GM23248 (cell line): ENCODE measurements at places on chromosomes 5 and 9. TPM values are rescaled to one million over a fixed set of nuclear protein-coding genes. Genes with fewer than 3 reads are reported as not detected.
A peak's percentile ranks its signal among the peaks of the same experiment; 100 is the strongest.

GRCh38 chr5:104267320-104268015, 704.9 kb upstream of the NUDT12 start:
- H3K4me3 ChIP-seq: no peak overlapping the region
- no peak for DNase-seq
- no peaks in the 10 kb centered on the region for H3K4me1 ChIP-seq
- H3K27ac ChIP-seq: no peak overlapping the region

DNA sequence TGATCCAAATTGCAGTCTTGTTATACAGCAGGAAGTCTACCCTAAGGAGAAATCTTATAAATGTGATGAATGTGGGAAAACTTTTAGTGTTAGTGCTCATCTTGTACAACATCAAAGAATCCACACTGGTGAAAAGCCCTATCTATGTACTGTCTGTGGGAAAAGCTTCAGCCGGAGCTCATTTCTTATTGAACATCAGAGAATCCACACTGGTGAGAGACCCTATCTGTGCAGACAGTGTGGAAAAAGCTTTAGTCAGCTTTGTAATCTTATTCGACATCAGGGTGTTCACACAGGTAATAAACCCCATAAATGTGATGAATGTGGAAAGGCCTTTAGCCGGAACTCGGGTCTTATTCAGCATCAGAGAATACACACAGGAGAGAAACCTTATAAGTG, 10.4 kb downstream of the ZNF189 start:
- no peaks in the 10 kb centered on the region for H3K4me1 ChIP-seq
- DNase-seq: peak; percentile 30
- H3K4me3 ChIP-seq: no peak overlapping the region
- no peaks in the 10 kb centered on the region for H3K27me3 ChIP-seq
- no peak overlapping the region for H3K27ac ChIP-seq

Gene RNF208
- total RNA-seq: 0.65 TPM in 1 of 2 replicates, not detected in the other

DNA sequence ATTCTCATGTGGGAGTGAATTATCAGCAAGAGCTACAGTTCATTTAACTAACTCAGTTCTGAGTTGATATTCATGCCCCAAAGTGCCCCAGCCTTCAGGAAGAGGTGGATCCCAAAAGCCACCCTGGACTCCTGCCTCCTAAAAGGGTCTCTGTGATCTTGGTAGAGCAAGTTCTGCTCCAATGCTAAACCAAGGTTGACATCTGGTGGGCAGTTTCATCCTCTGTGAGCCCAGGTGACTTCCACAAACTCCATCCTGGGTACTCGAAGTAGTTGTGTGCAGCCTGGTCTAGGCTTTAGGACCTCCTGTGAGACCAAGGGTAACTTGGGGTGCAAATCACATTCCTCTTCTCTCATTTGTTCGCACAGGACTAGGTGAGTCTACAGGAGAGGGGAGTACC, 816.8 kb downstream of the MTRR start:
- no peaks in the 10 kb centered on the region for H3K27me3 ChIP-seq
- no peaks in the 10 kb centered on the region for H3K36me3 ChIP-seq
- DNase-seq: no peak
- no peak overlapping the region for H3K27ac ChIP-seq
- peaks cover 13% of the 10 kb centered on the region for H3K4me1 ChIP-seq

GRCh38 chr5:171365351-171365750, 22.3 kb upstream of the NPM1 start:
- H3K4me3 ChIP-seq: no peak overlapping the region
- H3K36me3 ChIP-seq: no peaks in the 10 kb centered on the region
- no peak overlapping the region for H3K27ac ChIP-seq
- DNase-seq: peak; percentile 20
- peaks cover 8% of the 10 kb centered on the region for H3K27me3 ChIP-seq

DNA sequence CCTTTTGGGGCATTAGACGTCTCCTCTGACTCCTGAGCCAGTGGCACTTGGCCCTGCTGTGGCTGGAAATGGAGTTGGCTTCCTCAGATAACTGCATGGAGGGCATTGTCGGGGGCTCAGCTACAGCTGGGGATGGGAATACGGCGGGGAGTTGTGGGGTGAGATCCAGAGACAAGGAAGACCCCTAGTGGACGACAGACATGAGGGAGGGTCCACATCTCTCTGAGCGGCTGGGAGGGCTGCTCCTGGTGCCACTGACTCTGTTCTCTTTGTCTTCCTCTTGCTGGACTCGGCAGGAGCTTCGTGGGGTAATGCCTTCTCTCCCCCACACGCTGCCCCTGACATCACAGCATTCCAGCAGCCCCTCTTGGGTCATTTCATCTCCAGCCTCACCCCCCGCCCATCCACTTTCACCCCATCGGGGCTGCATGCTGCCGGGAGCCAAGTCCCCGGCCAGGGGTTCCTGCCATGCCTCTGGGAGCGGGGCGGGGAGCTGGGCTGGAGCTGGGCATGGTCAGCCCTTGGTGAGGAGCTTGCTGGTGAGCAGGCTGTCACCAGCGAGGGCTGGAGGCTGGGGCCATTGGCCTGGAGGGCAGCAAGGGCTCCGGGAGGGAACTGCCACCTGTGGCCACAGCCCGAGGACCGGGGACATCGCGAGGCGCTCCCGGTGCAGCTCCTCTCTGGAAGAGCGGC, 172.3 kb downstream of the CACNA1B start:
- no peak overlapping the region for H3K4me3 ChIP-seq
- no peaks in the 10 kb centered on the region for H3K36me3 ChIP-seq
- DNase-seq: no peak
- H3K27me3 ChIP-seq: no peaks in the 10 kb centered on the region
- no peak overlapping the region for H3K27ac ChIP-seq

DNA sequence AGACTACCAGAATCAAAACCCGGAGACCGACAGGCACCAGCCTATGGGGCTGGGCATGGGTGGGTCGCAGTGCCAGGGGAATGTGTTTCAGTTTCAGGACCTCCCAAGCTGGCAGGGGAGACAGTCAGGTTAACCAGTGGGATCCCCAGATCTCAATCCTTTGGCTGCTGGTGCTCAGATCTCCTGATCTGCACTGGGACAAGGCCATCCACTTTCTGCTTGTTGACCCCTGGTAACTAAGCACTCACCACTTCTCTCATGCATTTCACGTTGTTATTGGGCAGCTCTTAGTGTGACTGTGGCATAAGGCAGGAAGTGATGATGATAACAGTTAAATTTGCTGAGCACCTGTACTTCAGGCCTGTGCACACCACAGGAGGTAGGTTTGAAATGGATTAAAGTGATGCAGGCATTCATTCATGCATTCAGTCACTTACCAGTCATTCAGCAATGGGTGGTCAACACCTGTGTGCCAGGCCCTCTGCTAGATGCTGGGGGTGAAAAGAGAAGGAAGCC, 42.1 kb upstream of the STXBP1 start:
- peaks cover 9% of the 10 kb centered on the region for H3K36me3 ChIP-seq
- peak overlapping the region; percentile 71 for H3K4me3 ChIP-seq
- peak overlapping the region; percentile 46 for H3K27ac ChIP-seq
- H3K27me3 ChIP-seq: no peaks in the 10 kb centered on the region

DNA sequence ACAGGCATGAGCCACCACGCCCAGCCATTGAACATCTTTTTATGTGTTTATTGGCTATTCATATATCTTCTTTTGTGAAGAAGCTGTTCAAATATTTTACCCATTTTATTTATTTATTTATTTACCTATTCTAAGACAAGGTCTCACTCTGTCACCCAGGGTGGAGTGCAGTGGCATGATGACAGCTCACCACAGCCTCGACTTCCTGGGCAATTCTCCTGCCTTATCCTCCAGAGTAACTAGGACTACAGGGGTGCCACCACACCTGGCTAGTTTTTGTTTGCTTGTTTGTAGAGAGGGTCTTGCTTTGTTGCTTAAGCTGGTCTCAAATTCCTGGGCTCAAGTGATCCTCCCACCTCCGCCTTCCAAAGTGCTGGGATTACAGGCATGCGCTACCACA, 33.5 kb downstream of the NAIF1 start:
- H3K4me1 ChIP-seq: no peaks in the 10 kb centered on the region
- H3K27me3 ChIP-seq: no peaks in the 10 kb centered on the region
- H3K36me3 ChIP-seq: no peaks in the 10 kb centered on the region
- no peak overlapping the region for H3K4me3 ChIP-seq

GRCh38 chr5:136190904-136191303, 2.1 kb downstream of the SMIM32 start:
- H3K27me3 ChIP-seq: peaks cover 10% of the 10 kb centered on the region
- DNase-seq: no peak
- no peak overlapping the region for H3K4me3 ChIP-seq
- peaks cover 17% of the 10 kb centered on the region; the same call in 1 of the 2 replicates for H3K36me3 ChIP-seq
- H3K27ac ChIP-seq: no peak overlapping the region

- DNase-seq: no peak
- no peaks in the 10 kb centered on the region for H3K27me3 ChIP-seq
- no peak overlapping the region for H3K27ac ChIP-seq
- H3K36me3 ChIP-seq: no peaks in the 10 kb centered on the region
Observed at GRCh38 chr5:112692472-112692871, 45.2 kb upstream of the APC start.

DNA sequence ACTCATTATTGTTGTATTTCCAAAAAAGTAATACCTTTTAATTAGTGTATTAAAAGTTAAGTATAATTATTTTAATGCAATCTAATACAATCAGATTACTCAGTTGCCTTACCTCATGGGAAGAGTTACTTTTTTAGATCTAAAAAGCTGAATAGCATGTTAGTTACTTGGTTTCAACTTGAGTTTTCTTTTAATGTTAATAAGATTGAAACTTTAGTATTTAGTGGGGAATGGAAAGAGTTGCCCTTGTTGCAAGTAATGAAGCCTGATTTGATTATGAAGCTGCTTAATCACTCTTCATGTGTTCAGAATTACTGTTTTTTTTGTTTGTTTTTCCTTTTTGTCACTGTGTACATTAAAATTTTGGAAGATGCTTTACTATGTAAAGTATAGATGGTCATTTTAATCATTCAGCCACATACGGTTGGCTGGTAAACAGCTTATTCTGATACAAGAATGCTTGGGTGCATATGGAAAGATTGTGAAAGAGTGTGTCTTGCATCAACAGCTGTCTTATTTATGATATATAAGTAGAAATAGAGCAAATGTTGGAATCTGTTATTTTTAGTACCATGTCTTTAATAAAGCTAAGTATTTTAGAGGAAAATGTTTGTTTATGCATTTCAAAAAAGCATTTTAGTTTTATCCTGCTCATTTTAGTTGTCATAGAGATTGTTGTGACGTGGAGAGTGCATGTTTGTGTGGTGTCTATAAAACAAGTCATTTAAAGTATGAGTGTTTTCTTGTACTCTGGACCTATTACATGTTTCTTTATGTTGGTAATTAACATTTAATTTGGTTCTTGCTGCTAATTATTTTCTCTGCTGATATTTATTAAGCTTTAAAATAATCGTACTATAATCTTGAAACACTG, 36.4 kb downstream of the SREK1 start:
- no peaks in the 10 kb centered on the region for H3K27me3 ChIP-seq
- H3K4me3 ChIP-seq: no peak overlapping the region
- H3K27ac ChIP-seq: no peak overlapping the region
- H3K36me3 ChIP-seq: peaks cover 61% of the 10 kb centered on the region
- DNase-seq: no peak
- no peaks in the 10 kb centered on the region for H3K4me1 ChIP-seq

Gene TAF11L10
- total RNA-seq: not detected in 2 replicates

GRCh38 chr5:31692561-31693221, 53.8 kb downstream of the PDZD2 start:
- 0 out of 2 replicates have a peak, but pooled peaks cover 6% of the 10 kb centered on the region for H3K27me3 ChIP-seq
- H3K4me1 ChIP-seq: no peaks in the 10 kb centered on the region
- H3K27ac ChIP-seq: no peak overlapping the region
- H3K36me3 ChIP-seq: no peaks in the 10 kb centered on the region
- no peak for DNase-seq

- no peaks in the 10 kb centered on the region for H3K36me3 ChIP-seq
- H3K4me3 ChIP-seq: no peak overlapping the region
- no peak for DNase-seq
- no peaks in the 10 kb centered on the region for H3K4me1 ChIP-seq
Observed at GRCh38 chr9:8694983-8695588, 895.5 kb upstream of the DMAC1 start.

GRCh38 chr5:42641336-42642005, 115.1 kb upstream of the CCDC152 start:
- H3K4me3 ChIP-seq: no peak overlapping the region
- no peaks in the 10 kb centered on the region for H3K4me1 ChIP-seq
- DNase-seq: no peak
- H3K27ac ChIP-seq: no peak overlapping the region
- no peaks in the 10 kb centered on the region for H3K36me3 ChIP-seq
- no peaks in the 10 kb centered on the region for H3K27me3 ChIP-seq

DNA sequence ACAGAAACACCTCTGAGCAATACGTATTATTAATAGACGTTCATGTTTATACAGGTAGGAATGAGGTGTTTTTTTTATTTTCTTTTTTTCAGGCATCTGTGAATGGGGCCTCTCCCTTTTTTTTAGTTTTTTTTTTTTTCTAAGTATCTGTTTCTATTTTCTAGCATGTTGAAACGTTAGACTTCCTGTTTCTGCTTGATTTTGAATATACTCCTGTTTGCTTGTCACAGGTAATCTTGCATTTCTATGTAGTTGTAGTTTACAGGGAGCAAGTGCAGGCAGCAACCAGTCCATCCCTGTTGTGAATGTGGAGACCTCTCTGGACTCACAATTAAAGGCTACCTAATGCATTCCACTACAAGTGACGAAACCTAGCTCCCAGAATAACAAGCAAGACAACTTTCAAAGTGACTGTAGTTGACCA, 22.8 kb upstream of the TNFAIP8 start:
- peaks cover 10% of the 10 kb centered on the region for H3K4me1 ChIP-seq
- no peak overlapping the region for H3K4me3 ChIP-seq
- no peaks in the 10 kb centered on the region for H3K27me3 ChIP-seq
- no peak for DNase-seq
- H3K36me3 ChIP-seq: no peaks in the 10 kb centered on the region

DNA sequence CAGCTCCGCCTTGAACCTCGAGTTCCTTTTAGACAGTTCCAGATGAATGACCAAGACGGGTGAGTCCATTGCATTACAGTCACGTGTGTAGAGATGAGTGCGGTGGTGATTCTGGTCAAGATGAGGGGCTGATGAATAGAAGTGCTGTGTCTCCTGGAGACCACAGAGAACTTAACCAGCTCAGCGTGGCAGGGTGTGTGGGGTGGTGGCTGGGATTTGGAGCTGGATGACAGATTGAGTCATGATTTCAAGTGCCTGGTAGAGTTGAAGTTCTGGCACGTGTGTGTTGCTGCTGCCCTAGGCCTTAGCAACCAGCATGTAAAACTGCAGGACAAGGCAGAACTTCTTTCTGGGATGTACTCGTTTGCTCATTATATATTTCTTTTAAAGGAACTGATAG, 53.3 kb downstream of the PRRC2B start:
- H3K27me3 ChIP-seq: no peaks in the 10 kb centered on the region
- no peaks in the 10 kb centered on the region for H3K4me1 ChIP-seq
- DNase-seq: peak; percentile 72
- no peak overlapping the region for H3K4me3 ChIP-seq

DNA sequence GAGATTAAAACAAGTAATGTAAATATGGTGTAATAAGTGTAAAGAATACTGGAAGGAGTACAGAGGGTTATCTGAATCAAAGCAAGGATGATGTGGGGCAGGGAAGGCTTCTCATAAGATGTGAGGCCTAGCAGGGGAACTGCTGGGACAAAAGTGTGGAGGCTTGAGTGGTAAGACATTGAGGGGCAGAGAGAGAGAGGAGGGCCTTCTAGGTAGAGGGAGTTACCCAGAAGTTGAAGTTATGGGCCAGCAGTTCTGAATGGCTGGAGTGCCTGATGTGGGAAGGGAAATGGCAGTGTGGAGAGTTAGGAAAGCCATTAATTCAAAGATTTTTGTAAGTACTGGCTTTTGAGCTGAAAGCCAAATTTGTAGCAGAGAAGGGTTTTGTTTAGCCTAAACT, 36.8 kb downstream of the CPEB4 start:
- H3K27me3 ChIP-seq: no peaks in the 10 kb centered on the region
- no peak overlapping the region for H3K4me3 ChIP-seq
- peaks cover 38% of the 10 kb centered on the region for H3K4me1 ChIP-seq
- H3K27ac ChIP-seq: no peak overlapping the region
- H3K36me3 ChIP-seq: no peaks in the 10 kb centered on the region
